ENCODE measurements at places on chromosomes 2 and 18.

DNA sequence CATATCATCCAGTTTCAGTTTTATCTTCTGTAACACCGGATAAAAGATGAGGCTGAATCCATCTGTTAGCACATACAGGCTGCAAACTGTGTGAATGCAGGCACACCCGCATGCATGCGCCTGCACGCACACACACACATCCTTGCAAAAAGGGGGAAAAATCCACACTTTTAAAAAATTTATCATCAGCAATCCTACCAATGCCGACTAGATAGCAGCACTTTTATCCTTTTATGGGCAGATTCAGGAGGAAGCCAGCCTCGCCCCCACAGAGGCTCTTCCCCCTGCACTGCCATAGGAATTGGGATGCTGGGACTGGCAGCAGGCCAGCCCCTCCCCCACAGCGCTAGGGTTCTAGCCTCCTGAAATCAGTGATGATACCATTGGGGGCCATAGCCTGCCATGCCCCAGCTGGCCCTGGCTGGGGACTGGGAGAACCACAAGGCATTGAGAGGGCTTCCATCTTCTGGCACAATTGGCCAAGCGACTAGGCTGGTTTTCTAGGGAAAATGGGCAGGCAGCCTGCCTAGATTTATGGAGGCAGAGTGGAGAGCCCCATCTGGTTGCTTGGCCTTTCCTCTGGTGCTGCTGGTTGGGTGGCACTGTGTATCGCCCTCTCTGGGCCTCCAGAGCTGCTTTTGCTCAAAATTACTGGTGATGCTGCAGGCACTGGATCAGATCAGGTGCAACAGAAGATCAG is 25.5 kb downstream of the CYRIA start:
- DNase-seq: no peak

GRCh38 chr2:165069151-165069550 is 113.8 kb upstream of the SLC38A11 start:
- no peak for DNase-seq

DNA sequence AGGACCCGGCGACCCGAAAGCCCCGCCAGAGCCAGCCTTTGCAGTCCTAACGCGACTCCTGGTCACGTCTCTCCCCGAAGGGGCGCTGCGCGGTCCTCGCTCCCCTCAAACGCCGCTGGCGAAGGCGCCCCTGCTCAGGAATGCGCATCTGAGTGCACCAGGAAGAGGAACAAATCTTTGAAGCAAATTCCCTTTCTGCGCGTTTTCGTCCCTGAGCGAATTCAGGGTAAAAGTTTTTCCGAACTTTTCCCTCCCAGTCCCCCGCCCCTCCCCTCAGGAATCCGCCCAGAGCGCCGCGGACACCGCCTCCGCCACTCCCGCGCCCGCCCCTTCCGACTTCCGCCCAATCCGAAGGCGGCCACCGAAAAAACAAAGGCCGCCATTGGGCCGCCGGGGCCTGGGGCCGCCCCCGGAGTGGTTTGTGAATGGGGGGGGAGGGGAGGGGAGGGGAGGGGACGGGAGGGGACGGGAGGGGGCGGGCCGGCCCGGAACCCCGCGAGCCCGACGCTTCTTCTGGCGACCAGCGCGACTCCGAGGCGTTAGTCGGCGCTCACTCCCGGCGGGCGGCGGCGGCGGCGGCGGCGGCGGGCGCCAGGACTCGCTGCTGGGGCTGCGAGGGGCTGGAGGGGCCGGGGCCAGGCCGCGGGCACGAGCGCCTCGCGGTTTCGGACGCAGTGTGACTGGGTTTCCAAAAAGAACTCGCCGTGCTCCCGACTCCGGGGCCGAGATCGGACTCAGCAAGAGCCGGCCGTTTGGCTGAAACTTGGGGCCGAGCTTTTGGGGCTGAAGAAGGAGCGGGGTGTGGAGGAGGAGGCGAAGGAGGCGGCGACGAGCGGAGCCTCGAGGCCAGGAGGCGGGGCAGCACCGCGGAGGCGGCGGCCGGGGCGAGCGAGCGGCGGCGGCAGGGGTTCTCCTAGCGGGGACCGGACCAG is at the start of gene FZD7:
Gene FZD7 (plus strand): TSS at position 539 of the 932 bp plus-strand sequence. CDS start 793 bp downstream, outside the sequence.
- DNase-seq: peak; percentile 85

DNA sequence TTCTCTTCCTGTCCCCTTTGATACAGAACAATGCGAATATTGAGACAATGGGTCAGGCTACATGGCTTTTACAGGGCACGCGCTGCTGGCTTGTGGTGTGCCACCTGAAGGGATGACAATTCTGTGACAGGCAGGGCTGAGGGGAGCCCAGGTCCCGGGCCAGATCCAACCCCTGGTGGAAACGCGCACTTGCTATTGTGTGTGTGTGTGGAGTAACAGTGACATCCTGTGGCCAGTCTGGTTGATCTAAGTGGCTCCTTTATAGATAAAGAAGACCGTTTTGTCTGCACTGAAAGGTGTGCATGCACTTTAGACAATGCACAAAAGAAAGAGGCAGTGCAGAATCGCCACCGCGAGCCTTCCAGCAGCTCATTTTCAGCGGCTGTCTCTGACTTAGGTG is 273.6 kb downstream of the HRH4 start:
- DNase-seq: no peak

- peak; percentile 76 for DNase-seq
These were observed 533.1 kb downstream of the RNF144A start for GRCh38 chr2:7450188-7450832.

GRCh38 chr2:72316774-72317173 is 169.1 kb upstream of the CYP26B1 start:
- no peak for DNase-seq

- no peak for DNase-seq
These were observed 336.7 kb downstream of the LPIN1 start for GRCh38 chr2:12083081-12083581.

DNA sequence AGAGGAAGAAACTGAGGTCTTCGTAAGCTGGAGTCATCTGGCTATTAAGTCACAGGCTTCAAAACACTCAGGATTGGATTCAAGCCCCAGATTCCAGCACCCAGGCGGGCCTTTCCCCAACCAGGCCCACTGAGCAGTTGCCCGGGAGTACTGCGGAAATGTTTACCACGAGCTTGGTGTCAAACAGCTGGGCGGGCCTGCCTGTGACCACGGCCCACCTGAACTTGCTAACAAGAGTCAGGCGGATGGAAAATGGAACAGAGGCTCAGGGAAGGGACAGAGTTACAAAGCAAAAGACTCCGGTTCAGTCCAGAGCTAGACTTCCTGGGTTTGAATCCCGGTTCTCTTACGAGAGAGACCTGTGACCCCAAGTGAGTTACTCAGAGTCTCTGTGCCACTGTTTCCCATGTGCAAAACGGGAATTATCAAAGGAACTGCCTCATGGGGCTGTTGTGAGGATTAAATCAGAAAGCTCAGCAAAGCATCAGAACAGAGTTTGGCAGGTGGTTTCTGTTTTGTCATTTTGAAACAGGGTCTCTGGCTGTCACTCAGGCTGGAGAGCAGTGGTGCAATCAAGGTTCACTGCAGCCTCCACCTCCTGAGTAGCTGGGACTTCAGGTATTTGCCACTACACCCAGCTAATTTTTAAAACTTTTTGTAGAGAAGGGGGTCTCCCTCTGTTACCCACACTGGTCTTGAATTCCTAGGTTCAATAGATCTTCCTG is 49.0 kb upstream of the TFCP2L1 start:
- DNase-seq: no peak

- DNase-seq: no peak
These were observed 74.3 kb upstream of the COL5A2 start for GRCh38 chr2:189253836-189254235.

GRCh38 chr2:10238396-10238795 is 64.3 kb upstream of the HPCAL1 start:
- no peak for DNase-seq

DNA sequence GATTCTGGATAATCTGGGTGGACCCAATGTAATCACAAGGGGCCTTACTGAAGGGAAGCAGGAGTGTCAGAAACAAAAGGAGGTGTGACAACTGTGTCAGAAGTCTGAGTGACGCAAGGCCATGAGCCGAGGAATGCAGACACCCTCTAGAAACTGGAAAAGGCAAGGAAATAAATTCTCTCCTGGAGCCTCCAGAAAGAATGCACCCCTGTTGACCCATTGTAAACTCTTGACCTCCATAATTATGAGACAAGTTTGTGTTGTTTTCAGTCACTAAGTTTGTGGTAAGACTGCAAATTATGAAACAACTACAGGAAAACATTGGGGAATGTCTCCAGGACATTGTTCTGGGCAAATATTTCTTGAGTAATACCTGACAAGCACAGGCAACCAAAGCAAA is 47.3 kb upstream of the B3GNT7 start:
- no peak for DNase-seq

- peak; percentile 31 for DNase-seq
These were observed 60.3 kb upstream of the AGPS start for GRCh38 chr2:177332026-177332991.

GRCh38 chr2:214006601-214007000 is 404.3 kb upstream of the VWC2L start:
- DNase-seq: no peak

- DNase-seq: no peak
These were observed 279.2 kb upstream of the DCC start for GRCh38 chr18:52060607-52061304.

GRCh38 chr2:13681936-13682335 is 950.6 kb upstream of the LRATD1 start:
- no peak for DNase-seq

GRCh38 chr2:36664696-36665076 is 31.8 kb upstream of the VIT start:
- no peak for DNase-seq

- no peak for DNase-seq
These were observed 55.1 kb downstream of the CYTIP start for GRCh38 chr2:157388827-157389226.
